Fibroblast of lung (primary cell): ENCODE measurements at places on chromosomes 13 and 19.

DNA sequence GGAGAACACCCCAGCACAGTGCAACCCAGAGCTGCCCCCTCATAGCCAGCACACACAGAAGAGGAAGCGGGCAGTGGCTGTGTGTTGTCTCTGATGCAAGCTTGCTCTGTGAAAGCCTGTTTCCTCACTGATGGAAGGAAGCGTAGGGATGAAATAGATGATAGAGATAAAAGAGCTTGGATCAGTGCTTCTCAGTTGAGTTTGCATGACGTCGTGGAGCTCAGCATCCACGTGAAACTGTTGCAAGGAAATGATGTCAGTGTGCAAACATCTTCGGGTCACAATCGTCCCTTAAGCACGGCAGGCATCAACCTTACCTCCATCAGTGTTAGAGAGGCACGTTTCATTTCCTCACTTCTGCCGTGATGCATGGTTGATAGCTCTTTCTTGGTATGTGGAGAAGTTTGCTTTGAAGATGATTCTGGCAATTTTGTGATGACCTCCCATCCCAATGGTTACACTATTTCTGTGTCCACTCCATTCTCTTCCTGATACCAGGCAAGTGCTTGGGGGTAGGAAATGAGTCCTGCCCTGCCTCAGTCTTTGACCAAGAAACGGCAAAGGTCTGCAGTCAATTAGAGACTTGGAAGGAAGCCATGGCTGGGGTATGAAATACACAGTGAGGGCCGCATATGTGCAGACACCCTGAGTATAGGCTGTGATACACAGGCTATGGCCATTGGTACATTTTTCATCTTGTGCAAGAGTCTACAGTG is 183.0 kb downstream of the ZNF536 start:
- DNase-seq = no peak

- no peak for DNase-seq
Observed at GRCh38 chr13:48297131-48297786, 6.3 kb upstream of the RB1 start.

- DNase-seq = no peak
Observed at GRCh38 chr13:97254816-97255215, 32.7 kb downstream of the MBNL2 start.

GRCh38 chr19:33832633-33833032 is 36.0 kb downstream of the KCTD15 start:
- no peak for DNase-seq

GRCh38 chr13:39870197-39870747 is 214.8 kb downstream of the COG6 start:
- DNase-seq = no peak

DNA sequence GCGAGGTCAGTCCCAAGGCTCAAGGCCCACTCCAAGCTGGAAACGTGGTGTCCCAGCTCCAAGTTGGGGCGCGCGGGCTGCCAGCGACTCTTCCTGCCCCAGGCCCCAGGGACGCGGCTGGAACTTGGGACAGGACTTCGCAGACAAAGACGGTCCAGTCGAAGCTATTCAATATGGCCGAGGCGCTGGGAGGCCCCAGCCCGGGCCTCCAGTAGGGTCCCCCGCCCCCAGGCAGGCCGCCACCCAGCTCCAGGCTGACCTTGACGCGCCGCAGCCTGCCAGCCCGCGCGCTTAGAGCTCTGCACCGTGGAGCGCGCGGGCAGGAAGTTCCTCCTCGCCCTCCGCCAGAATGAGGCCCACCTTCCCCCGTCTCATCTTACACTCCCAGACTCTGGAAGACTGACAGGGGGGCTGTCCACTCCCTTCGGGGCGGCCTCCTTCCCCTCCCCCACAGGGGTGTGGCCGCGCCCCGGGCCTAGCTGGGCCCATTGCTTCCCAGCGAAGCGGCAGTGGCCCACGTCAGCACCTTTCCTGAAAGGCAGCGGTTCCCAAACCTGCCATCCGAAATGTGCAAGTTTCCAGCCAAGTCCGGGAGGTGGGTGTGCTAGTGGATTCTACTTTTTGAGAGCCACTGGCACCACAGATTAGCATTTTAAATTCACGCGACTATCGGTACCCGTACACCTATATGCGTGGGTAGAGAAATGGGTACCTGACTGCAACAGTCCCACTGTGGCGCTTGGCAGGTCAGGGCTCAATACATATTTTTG is at the start of gene CCDC8:
CCDC8 (minus strand) TSS at position 303 of the 770 bp plus-strand sequence. CDS start 754 bp downstream, outside the sequence.
- DNase-seq = peak; percentile 98

GRCh38 chr13:97493456-97493855 is 59.5 kb downstream of the RAP2A start:
- DNase-seq = peak; percentile 69

DNA sequence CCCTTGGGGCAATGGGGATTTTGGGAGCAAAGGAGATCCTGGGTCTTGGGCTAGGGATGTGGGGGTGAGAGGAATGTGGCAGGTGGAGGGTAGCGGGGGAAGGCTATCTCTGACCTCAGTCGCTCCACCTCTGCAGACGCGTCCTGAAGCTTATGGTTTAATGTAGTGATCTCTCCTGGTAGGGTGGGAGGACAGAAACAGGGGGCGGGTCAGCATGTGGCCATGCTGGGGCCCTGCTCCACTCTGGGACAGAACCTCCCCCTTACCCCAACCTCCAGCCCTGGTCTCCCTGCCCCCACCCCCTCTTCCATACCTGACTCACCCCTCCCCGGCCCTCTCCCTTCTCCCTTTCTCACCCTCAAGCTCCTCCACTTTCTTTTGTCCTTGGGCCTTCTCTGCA is 1.4 kb downstream of the BST2 start:
- no peak for DNase-seq

DNA sequence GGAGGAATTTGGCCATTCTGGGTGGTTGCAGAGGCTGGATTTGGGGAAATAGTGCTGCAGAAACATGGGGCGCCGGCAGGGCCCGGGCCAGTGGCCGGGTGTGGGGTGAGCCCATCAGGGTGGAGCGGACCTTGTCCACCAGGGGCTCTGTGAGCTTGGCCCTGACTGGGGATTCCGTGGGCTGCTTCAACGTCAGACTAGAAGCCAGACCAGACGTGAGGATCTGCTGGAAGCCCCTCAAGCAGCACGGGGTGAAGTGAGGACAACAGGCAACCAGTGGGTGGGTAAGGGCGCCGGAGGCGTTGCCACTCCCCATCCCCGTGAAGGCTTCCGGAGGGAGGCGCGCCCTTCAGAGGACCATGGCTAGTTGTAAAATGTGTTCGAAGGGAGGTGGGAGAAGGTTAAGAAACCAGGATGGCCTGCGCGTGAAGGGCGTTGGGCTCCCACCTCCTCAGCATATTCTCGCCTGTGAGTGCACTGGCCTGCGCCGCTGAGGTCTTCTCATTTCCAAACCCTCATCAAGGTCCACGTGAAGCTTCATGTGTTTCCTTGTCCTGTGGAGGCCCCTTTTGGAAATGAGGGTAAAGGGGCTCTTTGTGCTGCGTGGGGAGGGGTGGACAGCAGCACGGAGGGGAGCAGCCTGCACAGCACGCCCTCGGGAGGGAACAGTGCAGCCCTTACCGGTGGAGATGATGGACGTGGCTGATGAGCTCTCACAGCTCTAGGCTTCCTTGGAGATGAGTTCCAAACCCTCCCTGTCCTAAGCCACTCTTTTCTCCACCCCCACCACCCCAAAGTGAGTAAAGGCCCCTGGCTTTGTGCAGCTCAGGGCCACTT is 8.3 kb downstream of the TEX29 start:
- DNase-seq = no peak

DNA sequence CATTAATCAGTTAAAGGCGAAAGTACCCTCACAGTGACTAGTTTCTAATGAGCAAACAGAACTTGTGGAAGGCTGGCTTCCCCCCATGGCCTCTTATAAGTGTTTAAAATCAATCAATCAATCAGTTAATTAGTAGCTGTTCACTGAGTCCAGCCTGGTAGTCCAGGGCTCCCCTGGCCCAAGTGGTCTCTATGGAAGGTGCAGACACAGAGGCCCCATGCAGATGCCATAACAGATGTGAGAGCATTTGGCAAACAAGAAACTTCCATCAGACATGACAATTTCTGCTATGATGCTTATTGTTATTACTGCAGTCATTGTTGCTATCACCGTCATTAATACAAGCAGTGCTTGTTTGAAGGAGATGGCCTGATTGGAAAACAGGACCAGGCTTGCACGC is 179.0 kb upstream of the TSHZ3 start:
- no peak for DNase-seq

DNA sequence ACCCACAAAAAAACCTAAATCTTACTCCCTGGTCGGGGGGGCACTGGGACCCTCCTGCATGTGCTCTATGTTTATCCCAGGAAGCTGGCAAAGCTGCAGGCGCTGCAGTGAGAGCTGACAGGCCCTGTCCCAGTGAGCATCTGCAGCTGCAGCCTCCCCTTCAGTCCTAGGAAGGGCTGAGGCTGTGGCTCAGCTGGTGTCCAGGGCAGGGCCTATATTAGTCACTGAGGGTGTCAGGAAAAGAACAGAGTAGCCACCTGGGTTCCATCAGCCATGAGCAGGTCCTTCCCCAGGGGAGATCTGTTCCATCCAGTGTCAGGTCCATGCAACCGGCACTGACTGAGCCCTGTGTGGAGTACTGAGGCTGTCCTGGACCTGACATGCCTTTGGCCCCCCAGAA is 120.5 kb downstream of the TNFRSF19 start:
- no peak for DNase-seq

GRCh38 chr13:24931450-24932251 is 164.3 kb upstream of the PABPC3 start:
- DNase-seq = no peak

- no peak for DNase-seq
Observed at GRCh38 chr13:102688306-102688973, 6.4 kb downstream of the METTL21C start.

DNA sequence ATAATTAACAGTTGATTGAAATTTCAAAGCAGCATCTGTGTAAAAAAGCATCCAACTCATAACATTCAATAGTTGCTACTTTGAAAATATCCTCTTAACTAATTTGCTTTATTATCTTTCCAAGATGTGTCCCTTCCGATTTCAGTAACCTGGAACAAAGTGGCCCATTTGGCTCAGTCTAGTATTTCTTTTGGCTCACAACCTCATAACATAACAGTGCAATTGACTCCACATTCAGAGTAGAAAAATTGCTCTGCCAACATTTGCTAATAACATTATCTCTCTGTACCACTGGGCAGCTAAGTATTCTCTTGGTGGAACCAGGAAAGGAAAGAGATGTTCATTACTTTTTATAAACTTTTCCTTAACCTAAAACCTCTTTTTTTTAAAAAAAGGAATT is 571.1 kb upstream of the ARGLU1 start:
- DNase-seq = no peak

DNA sequence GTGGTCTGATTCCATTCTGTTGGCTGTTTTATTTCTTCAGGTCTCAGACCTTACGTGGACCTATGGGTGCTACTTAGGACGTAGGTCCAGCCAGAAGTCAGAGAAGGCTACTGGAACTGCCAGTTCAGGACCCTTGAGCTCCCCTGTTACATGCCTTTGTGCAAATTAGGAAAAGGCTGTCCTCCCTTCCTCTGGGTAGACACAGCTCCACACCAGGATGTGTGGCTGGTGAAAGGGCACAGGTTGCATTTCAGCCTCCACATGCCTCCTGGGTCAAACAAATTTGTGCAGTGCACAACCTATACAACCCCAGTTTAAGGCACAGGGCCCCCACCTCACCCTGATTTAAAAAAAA is 43.9 kb upstream of the MAP3K10 start:
- no peak for DNase-seq

DNA sequence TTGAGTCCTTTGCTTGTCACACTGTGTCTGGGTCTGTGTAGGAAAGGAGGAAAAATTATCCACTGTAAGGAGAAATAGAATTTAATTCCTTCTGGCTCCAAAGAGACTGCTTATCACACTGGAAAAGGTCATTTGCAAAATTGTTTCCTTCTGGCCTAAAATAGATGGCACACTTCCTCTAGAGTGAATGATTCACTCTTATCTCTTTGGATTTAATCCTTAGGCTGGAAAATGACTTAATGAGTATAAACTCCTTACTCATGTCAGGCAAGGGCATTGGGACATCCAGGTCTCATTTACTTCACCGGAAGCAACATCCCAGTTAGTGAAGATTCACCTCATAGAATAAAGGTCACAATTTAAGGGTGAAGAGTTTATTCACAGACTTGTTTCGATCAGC is 293.6 kb downstream of the OXGR1 start:
- DNase-seq = no peak

DNA sequence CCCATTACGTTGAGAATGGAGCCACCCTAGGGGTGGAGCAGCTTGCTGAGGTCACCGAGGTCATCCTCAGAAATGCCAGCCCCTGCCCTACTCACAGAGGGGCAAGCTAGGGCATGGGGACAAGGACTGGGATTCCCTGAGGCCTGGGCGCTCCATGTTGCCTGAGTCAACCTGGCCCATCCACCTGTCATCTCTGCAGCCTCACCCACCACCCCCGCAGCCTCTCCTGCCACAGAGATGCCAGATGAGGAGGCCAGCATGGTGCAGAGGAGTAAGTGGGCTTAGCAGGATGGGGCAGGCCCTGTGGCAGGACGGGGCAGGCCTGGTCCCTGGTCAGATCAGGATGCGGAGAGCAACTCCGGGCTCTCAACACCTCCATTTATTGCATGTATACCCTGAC is 9.5 kb downstream of the NKPD1 start:
- DNase-seq = no peak

- no peak for DNase-seq
Observed at GRCh38 chr13:28685892-28686291, 27.0 kb downstream of the POMP start.

- DNase-seq = no peak
Observed at GRCh38 chr13:31199527-31199848, 287 bp upstream of the B3GLCT start.

DNA sequence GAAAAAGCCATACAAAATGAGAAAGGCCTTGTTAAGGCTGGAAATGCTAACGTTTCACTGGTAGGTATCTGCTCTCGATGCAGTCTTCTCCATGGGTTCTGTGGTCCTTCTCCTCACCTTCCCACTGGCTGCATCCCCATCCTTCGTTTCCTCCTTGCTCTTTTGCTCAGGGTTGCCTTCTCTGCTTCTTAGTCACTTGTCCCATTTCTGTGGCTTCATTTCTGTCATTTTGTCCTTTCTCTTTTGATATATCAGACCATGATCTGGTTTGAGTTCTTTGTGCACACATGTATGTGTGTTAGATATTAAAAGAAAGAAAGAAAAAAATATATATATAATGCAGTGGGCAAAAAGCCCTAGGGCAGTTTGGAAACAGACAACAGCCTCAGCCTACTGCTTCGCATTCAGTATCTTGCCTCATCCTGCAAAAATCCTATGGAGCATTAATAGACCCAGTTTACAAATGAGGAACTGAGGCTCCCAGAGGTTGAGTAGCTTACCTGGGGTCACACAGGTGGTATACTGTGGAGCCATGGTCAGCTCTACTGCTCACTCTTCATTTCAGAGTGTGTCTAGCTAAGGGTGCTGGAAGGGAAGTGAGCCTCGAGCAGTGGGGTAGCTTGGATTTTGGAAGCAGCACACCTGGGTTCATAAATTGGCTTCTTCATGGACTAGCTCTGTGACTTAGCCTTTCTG is 57.6 kb upstream of the MEDAG start:
- DNase-seq = no peak
